ENCODE measurements at places on chromosomes 2 and 18.

GRCh38 chr2:120499784-120500495 is 154.0 kb downstream of the INHBB start:
- no peak for DNase-seq

DNA sequence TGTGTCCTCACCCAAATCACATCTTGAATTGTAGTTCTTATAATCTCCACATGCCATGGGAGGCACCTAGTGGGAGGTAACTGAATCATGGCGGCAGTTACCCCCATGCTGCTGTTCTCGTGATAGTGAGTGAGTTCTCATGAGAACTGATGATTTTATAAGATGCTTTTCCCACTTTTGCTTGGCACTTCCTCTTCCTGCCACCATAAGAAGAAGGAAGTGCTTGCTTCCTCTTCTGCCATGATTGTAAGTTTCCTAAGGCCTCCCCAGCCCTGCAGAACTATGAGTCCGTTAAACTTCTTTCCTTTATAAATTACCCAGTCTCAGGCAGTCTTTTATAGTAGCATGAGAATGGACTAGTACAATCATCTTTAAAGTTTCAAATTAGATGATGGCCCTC is 902.4 kb upstream of the PIK3C3 start:
- DNase-seq, result no peak

- no peak for DNase-seq
Observed at GRCh38 chr2:155442755-155443372, 744.4 kb downstream of the KCNJ3 start.

DNA sequence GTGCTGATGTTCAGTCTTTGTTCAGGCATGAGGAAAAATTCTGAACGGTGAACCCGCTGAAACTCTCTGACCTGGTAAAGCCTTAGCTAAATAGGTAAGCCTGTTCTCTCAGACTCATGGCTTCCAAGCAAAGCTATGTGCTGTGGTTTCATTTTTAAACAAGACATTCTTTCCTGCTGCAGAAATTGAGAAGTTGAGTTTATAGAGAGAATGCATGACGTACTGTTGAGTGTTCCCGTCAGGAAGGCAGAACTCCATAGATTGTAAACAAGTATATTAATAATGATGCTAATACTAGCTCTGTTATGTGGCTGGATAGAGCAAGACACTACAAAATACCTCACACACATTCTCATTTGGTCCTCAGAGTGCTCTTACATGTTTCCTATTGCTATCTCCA is 424.0 kb upstream of the CRIM1 start:
- no peak for DNase-seq

DNA sequence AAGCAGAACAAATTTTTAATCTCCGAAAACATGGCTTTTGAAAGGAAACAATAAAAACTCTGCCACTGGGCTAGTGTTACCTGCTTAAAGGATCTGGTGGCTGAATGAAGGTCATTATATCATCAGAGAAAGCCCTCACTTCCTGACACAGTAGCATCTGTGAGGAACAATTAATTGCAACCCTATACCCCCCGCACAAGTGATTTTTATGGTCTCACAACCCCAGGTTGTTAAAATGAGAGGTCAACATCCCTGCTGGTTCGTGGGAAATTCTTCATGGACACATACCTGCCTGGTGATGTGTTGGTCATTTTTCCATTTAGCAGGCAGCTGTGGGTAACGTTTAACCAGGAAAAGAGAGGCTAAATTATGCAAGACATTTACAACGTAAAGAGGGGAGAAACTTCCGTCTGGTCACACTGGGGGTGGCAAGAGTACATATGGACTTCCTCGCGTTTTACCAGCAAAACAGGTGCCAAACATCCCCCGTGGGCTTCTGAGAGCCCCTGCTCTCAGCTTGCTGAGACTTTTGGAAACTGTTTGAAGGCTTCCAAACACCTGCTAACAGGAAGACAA is 29.2 kb downstream of the NIFK start:
- DNase-seq, result no peak

- no peak for DNase-seq
Observed at GRCh38 chr2:197435598-197436420, 981 bp upstream of the SF3B1 start.

- DNase-seq, result no peak
Observed at GRCh38 chr2:20048488-20049448, 2.7 kb downstream of the LAPTM4A start.

DNA sequence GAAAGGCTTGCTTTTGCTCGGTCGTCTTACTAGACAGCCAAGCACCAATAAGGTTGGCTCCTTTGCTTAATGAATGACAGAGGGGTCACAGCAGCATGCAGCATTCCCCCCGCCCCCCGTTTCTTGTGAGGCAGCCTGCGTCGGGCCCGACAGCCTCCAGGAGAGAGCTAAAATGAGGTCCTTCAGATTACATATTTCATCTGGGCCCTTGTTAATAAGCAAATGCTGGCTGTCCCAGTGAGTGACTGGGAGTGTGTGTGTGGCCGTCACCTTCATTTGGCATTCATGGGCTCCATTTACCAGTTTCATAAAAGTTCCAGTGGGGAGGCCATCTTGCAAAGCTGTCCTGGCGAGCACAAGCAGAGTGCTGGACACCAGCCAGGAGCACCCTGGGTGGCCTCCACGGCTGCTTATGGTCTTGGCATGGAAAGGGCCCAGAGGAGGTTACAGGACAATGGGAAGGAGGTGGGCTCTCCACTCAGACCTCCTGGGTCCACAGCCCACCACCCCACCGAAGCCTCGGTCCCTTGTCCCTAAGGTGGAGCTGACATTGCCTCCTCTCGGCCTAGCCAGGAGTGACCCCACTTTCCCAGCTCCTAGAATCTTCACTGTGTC is 37.2 kb downstream of the ODC1 start:
- DNase-seq, result no peak

GRCh38 chr2:227827143-227827542 is 13.5 kb downstream of the CCL20 start:
- DNase-seq, result no peak

- peak; percentile 78 for DNase-seq
Observed at GRCh38 chr2:29115797-29116781, 874 bp downstream of the CLIP4 start.

DNA sequence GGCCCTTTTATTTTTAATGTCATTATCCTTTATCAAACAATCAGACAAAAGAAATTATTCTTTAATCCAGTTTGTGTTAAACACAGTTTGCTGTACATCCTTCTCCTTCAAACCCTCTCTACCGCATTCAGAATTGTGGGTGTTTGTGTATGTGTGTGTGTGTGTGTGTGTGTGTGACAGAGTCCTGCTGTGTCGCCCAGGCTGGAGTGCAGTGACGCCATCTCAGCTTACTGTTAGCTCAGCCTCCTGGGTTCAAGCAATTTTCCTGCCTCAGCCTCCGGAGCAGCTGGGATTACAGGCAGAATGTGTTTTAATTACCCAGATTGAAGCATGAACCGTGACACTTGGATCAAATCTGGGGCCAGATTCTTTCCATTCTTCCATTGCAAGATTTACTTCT is 723.7 kb downstream of the DCDC2C start:
- DNase-seq, result no peak

DNA sequence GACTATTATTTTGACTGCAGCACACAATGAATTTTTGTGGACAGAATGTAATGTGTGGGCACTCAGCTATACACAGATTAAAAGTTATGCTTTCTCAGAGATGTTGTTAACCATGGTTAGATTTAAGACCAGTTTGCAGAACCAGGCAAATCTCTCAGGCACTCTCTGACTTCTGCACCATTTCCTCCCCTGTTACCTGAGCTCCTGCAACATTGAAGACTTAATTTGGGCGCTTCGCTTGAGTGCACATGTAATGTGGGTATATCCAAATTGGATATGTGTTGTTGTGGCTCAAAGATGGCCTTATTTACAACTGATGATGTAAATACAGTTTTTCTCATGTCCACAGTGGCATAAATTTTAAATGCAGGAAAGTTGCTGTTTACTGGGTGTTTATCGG is 469.4 kb downstream of the PTPRM start:
- no peak for DNase-seq

DNA sequence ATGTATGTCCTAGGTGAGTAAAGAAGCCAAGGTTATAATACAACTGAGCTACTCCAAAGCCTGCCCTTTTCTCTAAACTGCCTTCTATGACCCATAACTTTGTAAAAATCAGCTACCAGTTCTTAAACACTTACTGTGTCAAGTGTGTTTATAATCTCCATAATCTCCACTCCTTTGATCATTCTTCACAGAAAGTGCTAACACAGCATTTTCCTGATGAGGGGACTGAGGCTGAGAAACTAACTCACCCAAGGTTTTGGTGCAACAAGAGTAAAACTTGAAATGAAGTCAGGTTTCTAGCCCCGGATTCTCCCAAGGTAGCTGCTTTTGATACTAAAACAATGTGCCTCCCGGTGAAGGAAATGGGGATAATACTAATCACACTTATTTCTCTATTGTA is 1.9 kb upstream of the C2orf49 start:
- DNase-seq, result no peak

DNA sequence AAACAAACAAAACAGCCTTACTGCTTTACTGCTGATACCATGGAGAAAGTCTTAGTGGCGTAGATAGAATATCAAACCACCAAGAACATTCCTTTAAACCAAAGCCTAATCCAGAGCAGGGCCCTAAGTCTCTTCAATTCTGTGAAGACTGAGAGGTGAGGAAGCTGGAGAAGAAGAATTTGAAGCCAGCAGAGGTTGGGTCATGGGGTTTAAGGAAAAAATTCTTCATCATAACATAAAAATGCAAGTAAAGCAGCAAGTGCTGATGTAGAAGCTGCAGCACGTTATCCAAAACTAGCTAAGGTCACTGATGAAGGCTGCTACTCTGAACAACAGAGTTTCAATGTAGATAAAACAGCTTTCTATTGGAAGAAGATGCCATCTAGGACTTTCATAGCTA is 77.1 kb downstream of the MTA3 start:
- DNase-seq, result no peak

GRCh38 chr2:45884126-45884525 is 232.7 kb downstream of the PRKCE start:
- no peak for DNase-seq

DNA sequence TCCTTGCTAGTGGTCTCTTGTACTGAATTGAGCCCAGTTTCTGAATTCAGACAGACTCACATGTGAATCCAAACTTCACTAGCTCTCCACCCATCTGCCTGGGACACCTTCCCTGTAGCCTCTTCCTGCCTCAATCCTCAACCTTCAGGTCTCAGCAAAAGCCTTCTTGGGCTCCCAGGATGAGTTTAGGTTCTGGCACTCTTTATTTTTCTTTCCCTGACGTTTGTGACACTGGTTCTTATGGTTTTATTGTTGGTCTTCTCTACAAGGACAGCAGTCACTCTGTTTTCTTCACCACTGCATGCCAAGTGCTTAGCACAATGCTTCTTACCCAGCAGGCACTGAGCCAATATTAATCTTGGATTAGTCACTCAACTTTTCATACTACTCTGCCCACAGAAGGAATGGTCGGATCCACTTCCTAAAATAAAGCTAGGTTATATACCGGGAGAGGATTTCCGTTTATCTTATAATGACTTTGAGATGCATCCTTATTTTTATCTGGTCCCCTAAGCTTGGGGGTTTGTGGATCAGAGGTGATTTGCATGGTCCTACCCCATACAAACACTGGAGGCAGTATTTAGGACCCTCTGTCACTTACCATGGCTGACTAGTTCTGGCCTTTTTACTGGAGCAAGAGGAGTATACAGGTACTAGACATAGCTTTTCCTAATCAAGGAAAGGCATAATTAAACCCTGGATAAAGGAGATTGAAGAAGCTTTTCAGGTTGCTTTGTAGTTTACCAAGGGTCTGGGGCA is 186.3 kb downstream of the MYCN start:
- no peak for DNase-seq

DNA sequence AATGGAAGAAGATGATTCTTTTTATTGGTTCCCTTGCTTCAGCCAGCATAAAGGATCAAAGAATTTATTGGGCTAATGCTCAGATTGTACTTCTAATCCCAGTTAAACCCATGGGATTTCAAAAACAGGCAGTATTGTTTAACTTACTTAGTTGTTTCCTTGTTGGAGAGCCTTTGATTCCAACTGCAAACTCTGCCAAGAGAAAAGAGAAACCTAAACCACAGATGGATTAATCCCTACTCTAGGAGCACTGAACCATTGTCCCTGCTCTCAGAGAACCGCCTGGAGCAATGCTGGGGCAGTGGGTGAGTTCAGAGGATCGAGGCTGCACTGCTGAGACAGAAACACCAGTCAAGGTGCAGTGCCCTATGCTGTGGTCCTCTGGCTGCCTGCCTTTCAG is 44.9 kb upstream of the SIGLEC15 start:
- DNase-seq, result no peak

DNA sequence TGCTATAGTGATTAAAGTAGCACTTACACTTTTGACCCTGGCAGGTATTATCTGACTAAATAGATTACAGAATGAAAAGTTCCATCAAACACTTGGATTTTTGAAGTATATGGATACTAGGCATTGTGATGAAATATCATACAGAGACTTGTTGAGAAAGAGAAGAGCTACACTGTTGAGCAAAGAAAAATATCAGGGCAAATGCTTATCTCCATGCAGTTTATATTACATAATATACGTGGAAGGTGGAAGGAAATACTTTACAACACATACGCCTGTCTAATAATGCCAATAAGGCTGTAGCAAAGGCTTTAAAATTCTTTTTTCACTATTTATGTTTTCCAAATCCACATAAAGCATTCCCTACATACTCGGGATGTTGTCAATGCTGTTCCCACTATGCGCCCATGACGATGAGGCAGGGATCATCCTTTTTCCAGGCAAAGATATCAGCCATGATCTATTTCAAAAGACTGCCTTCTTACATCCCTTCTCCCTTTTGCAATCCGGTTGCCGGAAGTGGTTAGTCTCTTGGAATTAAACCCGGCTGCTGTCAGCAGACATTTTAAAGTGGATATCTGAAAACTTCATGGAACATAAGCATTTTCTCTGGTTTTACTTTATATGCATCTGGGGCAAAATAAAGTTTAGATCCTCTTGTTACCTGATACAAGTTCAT is 92.6 kb upstream of the ITGA4 start:
- DNase-seq, result no peak

DNA sequence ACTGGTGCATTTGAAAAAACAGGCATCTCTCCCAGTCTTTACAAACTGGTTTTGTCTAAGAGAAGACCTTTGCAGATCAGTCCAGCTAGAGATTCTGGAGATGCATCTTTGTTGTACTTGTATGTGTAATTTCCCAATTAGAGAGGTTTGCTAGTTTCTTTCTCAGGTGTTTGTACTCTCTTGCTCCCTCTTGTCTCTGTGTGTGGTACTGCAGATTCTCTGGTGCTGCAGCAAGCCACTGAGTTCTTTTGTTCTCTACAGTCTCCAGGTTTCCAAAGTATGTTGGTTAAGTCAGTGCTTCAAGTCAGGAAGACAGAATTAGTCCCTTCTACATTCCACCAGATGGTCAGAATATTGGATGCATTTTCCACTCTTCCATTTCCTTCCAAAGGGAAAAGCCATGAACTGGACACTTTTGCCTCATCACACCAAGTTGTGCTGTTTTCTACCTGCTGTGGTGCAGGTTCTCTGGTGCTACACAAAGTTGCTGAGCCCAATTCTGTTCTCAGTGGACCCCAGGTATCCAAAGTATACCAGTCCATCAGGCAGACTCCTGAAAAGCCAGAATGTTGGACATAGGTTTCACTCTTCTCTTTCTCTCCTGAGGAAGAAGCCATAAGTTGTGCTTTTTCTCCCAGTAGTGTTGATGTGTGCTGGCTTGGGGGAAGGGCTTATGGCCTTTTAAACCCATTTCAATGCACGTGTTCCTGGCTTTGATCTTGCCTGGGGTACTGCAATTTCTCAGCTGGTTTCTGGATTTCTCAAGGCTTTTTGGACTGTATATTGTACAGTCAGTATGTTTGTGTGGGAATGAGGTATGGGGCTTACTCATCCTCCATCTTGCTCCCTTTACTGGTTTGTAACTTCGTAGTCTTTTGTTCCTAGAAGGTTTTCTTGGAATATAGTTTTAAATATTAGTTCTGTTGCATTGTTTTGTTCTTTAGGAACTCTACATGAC is 29.8 kb downstream of the EPC2 start:
- no peak for DNase-seq

All from stimulated activated naive CD4-positive, alpha-beta T cell (primary cell).